NCI-H187 (cell line): ENCODE measurements at places on chromosomes 6 and 20.

GRCh38 chr6:134908906-134909516 lies 40.9 kb downstream of the ALDH8A1 start:
- DNase-seq = no peak

DNA sequence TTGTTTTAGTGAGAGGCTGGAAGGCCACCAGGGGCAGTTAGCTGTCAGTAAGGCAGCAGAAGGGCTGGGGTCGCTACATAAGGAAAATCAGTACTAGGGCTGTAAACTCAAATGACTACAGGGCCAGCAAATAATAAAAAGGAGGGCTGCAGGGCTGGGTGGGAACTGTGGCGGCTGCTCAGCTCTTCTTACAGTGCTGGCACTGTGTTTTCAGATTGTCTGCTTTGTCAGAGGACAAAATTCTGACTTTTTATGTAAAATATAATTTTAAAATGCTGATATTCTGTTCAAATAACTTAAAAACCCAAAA lies 23.2 kb downstream of the HLA-A start:
- DNase-seq = no peak

DNA sequence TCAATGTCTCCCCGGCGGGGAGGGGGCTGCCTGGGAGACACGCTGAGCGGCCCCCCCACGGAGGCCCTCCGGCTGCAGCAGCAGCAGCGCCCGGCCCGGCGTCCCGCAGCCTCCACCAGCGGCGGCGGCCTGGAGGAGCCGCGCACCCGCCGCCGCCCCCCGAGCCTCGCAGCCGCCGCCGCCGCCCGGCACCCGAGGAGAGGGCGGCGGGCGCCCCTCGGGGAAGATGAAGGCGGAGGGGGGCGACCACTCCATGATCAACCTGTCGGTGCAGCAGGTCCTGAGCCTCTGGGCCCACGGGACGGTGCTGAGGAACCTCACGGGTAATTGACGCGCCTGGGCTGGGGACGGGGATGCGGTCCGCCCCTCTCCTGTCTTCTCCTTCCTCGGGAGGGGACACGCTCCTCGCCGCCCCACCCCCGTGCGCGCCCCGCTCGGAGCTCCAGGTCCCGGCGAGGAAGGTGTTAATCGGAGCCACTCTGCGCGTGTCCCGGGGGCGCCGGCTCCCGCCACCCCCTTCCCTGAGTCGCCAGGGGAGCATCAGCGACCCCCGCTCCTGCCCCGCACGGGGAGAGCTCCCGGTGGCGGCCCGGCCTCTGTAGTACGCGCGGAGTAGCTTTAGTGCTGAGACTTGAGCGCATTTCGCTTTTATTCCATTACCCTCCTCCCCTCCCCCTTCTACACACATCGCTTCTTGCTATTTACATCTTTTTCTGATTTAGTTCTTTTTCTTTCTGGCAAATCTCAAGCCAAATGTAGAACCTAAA lies 686 bp downstream of the TMEM170B start:
- peak; percentile 31 for DNase-seq

- DNase-seq = no peak
Observed at GRCh38 chr6:93017626-93018025, 401.7 kb downstream of the EPHA7 start.

DNA sequence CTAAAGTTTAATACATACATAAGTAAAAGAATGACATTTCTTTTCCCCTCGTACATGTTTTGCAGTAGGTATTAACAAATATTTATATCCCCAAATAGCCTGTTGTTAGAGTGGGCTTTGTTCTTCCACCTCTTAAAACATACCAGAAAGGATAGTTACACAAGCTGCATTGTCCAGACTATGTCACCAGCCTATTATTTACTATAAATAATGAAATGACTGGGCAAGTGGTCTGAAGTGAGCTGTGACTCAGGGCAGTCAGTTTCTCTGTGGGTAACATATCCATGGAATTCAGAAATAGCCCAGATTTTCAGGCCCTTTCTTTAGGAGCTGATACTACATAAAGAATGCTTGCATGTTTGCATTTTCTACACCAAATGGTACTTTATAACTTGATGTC lies 60.1 kb downstream of the FUT9 start:
- DNase-seq = no peak

GRCh38 chr6:73657201-73657600 lies 3.4 kb upstream of the SLC17A5 start:
- no peak for DNase-seq
